ENCODE measurements at places on chromosomes 2 and 18.

- no peak for DNase-seq
Measured at GRCh38 chr18:36199691-36200295, 12.5 kb downstream of the MOCOS start.

DNA sequence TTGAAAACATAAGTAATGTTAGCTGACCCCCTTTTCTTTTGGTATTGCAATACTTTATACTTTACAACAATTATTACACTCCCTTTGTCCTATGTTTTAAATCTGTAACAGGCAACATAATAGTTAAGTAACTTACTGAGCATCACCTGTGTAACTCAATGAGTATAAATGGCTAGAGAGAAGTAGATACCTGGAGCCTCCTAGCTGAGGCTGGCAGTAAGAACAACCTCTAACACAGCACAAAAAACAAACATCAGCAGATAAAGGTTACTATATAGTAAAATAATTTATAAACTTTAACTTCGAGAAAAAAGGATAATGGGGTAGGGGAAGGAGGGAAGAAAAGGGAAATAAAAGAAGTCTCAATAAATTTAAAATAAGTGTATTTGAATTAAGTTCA is 73.1 kb upstream of the ST8SIA5 start:
- no peak for DNase-seq

- no peak for DNase-seq
Measured at GRCh38 chr2:61356958-61357350, 113.9 kb downstream of the USP34 start.

DNA sequence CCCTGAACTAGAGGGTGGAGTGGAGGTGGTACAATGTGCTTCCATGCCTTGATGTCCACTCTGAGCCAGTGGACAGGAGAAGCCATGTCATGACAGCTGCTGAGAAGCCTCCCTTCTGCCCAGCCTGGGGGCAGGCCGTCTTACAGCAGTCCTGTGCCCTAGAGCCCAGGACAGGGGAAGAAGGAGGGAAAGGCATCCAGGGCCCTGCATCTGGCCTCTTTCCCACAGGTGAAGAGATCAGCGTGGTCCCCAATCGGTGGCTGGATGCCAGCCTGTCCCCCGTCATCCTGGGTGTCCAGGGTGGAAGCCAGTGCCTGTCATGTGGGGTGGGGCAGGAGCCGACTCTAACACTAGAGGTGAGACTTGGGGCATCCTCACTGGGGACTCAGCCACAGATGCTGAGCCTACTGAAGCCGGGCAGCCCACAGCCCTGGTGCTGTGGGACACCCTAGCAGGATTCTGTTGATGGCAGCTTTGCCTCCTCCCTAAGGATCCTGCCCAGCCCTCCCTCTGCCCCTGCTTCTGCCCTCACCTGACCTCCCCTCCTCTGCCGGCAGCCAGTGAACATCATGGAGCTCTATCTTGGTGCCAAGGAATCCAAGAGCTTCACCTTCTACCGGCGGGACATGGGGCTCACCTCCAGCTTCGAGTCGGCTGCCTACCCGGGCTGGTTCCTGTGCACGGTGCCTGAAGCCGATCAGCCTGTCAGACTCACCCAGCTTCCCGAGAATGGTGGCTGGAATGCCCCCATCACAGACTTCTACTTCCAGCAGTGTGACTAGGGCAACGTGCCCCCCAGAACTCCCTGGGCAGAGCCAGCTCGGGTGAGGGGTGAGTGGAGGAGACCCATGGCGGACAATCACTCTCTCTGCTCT is 3.1 kb downstream of the IL36RN start:
- DNase-seq = no peak

GRCh38 chr2:217835931-217836891 is 166.6 kb downstream of the TNS1 start:
- DNase-seq = no peak

GRCh38 chr2:98691303-98691702 is 39.6 kb downstream of the MGAT4A start:
- DNase-seq = no peak

DNA sequence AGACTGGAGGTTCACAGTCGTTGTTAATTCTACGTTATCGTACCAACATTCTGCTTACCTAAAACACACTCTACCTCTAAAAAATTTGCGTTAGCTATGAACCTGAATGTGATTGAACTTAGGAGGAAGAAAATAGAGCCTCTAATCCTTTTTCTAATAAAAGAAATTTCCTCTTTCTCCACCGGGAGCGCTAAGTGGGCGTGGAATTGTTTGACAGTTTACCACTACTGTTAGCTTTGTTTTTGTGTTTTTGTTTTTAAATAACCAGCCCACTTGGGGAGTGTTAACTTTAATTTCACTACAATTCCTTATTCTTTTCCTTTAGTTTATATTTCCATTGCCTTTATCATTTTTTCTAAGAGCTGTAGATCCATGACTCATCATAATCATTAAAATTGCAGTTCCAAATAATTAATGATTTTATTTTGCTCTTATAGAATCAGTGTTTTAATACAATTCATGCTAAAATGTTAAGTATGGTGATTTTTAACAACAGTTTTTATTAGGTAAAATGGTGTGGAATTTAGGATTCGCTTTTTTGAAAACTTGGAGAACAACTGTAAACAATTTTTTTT is 55.0 kb upstream of the ITM2C start:
- no peak for DNase-seq

DNA sequence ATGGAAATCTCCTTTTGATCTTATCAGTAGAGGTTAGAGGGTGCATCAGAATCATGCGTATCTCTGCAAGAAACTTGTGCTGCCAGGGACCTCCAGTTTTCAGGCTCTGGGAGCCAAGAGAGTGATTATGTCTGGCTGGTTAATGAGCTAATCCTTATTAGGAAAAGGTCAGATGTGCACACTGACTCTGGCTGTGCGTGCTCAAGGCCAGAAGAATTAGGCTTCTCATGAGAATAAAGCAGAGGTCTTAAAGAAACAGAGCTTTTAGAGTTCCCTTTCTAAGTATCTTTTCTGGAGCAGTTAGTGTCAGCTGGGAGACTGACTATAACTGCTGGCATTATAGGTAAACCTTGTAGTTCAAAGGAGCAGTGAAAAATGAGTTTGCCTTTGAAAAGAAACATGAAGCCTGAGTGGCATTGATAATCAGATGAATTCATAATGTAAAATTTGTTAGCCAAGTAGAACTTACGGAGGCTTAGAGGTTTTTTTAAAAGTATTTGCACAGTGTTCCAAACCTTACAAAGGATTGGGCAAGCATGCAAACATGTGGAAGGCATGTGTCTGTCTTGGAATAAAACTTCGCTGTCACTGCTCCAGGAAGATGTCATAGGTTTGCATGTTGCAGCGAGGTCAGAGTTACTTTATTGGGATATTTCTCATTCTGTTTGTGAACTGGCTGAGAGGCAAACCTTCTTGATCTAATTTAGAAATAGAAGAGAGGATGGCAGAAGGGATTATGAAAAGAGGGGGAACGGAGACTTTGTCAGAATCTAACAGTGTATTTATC is 151.7 kb downstream of the ARHGAP28 start:
- DNase-seq = no peak

DNA sequence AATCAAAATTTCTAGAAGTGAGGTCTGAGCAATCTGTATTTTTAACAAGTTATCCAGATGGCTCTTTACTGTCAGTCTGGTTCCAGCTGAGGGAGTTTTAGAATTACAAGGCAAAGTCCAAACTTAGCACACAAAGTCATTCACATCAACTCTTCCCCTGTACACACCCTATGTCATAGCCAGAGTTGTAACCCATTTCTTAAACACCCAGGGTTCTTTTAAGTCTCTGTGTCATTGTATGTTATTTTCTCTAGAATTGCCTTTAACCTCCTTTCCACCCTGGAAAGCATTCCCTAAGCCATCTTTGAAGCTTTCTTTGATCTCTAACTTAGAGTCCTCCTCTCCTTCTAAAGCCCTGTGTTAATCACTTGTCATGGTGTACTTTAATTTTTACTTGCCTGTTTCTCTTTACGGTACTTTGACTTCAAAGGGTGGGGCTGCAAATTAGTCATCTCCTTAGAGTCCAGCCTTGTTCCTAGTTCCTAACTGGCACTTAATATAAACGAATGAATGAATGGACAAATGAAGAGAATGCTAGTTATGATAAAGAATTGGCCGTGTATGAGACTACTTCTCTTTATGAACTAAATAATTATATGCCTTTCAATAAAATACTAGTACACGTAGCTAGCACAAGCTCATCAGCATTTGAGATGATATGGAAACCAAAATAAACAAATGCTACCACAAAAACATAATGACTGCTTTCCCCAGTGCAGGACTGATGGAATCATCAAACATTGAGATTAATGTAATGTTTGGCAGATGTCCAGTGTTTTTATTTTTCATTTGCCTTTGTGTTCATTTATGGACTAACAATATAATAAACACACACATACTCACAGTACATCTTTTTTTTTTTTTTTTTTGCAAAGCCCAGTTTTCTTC is 11.9 kb upstream of the ACTR3 start:
- no peak for DNase-seq

DNA sequence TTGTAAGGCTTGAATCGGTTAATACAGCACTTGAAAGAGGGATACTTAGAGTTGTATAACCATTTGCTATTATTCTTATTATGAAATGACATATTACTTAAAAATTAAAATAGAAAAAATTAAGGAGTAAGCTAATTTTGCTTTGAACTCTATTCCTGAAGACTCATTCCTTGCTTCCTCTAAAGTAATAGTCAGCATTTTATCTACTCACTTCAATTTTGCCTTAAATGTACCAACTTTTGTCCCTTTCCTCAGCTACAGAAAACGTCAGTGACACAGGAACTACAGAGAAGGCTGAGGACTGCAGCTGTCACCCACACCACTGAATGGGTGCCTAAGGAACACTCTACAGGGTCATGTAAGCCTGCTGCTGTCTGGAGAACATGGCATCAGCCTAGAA is 80.7 kb upstream of the OSR1 start:
- no peak for DNase-seq

GRCh38 chr2:112788653-112789052 is 4.4 kb upstream of the IL1A start:
- DNase-seq = no peak
